ENCODE measurements at places on chromosomes 6 and 20.
A peak's percentile ranks its signal among the peaks of the same experiment; 100 is the strongest.

DNA sequence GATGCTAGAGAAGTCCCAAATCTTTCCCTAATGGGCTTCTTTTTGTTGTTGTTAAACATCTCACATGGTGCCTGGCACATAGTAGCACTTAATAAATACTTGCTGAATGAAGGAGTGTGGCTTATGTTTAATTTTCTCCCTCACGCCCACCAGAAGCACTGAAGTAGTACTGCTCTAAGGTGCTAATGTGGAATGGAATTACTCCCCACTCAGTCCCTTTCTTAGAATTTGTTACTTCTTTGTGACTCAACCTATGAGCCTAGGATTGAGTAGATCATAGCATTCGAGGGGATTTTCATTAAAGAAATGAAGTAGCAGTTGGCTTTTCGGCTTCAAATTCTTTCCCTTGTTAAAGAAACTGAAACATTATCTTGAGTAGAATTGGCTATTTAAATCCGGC lies 192.8 kb downstream of the CLIC5 start:
- no peak for DNase-seq

DNA sequence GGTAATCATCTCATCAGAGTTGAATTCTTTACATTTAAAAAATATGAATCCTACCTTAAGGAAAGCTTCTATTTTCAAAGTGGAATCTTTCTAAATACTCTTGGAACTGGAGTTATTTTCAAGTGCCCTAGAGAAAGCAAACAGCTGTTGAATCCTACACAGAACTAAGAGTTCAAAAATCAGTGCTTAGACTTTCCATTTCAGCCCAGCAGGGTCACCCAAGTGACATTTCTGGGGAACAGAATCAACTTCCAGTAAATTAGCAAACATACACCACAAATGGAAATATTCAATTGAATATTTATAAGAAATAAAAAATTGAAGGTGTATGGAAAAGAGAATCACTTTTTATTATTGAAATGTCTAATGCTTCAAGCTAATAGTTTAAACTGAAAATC lies 427.7 kb upstream of the NOX3 start:
- no peak for DNase-seq

DNA sequence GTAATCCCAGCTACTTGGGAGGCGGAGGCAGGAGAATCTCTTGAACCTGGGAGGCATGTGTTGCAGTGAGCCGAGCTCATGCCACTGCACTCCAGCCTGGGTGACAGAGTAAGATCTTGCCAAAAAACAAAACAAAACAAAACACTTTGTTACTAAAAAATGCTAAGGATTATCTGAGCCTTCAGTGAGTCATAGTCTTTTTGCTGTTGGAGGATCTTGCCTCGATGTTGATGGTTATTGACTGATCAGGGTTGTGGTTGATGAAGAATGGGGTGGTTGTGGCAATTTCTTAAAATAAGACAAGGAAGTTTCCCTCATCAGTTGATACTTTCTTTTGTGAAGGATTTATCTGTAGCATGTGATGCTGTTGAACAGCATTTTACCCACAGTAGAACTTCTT lies 196.8 kb upstream of the HDDC2 start:
- no peak for DNase-seq

DNA sequence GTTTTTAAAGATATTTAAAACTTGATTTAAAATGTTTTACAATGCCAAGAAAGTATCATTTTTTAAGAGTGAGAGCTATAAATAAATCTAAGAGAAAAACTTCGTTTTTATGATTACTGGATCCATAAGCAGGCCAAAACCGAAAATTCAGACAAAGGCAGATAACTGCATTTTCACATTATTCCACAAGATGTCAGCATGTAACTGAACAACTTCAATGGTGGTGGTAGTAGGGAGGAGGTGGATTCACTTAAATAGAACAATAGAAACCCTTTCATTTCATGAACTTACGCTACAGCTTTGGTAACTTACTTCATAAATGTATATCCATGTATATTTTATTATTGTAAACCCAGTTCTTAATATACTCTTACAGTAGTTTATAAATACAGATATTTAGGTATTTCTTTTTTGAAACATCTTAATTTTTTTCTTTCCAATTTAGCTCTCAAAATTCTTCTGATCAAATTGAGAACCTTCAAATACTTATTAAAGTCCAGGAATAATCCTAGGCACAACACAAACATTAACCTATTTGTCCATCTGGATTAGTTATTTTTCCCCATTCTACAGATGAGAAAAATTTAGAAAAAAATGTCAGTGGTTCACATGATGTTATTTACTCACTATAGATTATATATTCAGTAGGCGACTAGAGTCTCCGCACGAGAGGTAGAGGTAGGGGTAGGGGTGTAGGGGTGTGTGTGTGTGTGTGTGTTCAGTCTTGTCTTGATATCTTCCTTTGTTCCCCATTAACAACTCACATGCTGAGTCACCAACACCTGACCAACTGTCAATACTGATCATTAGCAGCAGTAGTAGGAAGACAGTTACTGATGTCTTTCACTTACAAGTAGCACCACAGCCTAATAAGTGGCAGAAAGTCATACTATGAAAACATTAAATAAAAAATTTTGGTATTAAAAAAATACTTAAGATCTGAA lies 111.5 kb downstream of the ARHGAP18 start:
- DNase-seq: peak; percentile 81

- DNase-seq: peak; percentile 24
These were observed 541.0 kb upstream of the SPTLC3 start for GRCh38 chr20:12467758-12468157.

- no peak for DNase-seq
These were observed 7.0 kb upstream of the DSTN start for GRCh38 chr20:17562804-17563305.
